ENCODE measurements at places on chromosomes 12 and 14.

DNA sequence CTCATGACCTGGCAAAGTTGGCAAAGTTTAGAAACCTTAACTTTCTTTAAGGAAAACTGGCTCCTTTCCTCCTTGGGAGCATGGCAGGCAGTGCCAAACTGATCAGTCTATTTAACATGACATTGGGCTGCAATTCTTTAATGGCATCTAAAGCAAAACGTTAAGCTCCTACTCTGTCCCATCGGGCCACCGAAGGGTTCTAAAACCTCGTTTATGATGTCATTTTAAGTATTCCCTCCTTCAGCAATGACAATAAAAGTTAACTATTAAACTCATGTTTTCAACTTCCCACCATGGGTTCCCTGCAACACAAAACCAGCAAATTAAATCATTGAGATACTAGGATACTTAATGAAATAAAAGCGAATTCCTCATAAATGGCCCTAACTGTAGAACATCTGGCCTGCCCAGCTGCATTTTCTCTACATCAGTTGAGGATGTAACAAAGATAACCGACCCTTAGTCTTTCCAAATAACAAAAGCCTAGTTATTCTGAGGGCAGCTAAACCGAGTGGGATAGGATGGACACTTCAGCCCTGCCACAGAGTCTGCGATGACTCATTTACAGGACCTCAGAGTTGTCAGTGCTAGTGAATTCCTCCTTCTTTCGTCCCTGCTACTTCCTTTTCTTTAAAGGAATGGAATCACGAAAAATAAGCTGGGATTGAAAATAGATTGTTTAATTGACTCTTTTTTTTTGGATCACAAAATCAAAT is 34.5 kb upstream of the RIC8B start:
- DNase-seq: no peak

- no peak for DNase-seq
These were observed 2.7 kb downstream of the HECTD1 start for GRCh38 chr14:31204593-31205534.

DNA sequence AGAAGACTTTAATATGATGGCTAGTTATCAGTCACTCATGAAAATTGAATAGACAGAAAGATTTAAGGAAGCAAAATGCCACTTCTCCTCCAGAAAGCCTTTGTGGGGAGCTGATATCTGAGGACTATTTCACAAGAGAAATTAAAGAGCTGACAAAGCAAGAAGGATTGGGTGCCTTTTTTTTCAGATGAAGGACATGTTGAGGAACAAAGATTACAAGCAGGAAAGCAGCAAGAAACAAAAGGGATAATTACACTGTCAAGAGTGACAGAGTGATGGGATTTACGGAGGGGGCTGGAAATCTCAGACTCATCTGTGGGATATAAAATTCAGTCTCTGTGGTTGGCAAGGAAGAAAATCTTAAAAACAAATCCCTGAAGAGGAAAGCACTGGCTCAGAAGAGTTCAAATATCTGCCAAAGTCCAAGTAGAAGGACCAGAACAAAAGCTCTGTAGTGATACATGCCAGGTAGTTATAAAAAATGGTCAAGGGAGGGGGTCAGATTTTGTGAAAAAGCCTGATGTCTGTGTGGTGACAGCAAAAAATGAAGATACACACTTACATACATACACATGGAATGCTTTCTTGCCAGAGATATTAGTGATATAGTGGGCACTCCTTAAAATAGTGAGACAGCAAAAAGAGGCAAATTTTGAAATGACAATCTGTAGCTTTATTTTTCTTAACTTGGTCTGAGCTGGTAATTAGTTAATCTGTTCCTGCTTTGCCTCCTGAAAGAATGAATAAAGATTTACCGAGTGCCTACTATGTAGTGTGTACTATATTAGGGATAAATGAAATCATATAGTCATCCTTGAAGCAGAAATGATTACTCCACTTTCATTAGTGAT is 62.9 kb downstream of the EPS8 start:
- no peak for DNase-seq

- no peak for DNase-seq
These were observed 44.7 kb upstream of the SINHCAF start for GRCh38 chr12:31370531-31371255.

DNA sequence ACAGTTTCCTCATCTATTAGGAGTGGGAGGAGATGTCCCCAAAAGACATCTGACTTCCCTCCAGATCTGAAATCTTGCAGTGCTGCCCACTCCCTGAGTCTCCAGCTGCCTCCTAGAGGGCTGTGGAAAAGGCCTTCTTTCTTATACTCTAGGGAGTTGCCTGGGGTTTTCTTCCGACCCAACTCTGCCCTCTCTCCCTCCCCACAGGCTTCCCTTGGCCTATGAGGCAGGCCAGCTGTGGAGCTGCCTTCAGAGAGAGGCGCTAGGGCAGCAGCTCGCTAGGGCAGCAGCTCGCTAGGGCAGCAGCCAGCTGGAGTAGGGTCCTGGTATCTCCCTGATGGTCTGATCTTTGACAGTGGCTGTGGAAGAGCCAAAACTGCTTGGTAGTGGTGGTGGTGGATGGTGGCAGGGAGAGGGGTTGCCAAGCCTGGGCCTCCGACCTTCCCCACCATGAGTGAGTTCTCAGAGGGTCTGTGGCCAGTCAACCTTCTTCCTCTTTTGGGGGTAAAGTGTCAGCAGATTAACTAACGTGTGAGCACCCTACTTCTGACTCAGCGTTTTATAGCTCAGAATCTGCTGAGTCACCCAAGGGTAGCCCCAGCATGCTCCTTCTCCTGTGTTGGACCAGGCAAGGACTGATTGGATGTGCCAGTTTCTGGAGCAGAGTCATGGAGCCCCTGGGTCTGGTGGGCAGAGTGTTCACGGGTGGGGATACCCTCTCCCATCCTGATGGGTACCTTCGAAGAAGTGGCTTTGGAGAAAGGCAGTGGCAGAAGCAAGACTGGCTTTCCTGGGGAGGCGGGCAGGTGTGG is 2.3 kb downstream of the SLC48A1 start:
- no peak for DNase-seq

DNA sequence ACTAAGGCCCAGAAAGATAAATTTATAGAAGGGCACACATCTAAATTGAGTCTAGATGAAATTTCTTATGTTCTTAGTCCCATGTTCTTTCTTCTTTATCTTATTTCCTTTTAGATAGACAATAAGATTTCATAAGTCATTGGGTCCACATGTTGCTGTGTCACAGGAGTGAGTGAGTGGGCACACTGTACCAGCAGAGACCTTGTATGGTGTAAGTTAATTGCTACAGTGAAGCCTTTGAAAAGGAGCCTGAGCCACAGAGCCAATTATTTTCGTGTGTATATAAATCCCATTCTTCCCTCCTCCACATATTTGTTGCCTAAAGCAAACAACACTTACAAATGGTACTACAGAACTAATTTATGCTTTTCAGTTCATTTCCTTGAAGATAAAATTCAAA is 79.1 kb downstream of the GRIP1 start:
- DNase-seq: no peak

DNA sequence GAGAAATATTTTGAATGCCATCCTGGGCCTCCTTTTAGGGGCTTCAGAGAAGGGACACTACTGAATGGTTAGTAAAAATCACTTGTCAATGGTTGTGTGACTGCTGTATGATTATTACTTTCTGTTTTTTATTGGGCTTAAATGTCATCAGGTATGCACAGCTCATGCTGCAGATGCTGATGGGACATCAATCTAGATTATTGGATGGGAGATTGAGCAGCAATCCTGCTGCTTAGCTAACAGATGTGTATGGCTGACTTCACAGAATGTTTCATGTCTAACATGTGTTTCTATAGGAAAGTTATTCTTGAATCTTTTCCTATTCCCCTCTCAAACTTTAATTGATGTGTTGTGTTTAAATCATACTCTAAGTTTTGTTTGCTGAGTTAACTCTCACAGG is 166.8 kb downstream of the RMST start:
- DNase-seq: no peak

- no peak for DNase-seq
These were observed 27.9 kb downstream of the KCNMB4 start for GRCh38 chr12:70393787-70394499.

DNA sequence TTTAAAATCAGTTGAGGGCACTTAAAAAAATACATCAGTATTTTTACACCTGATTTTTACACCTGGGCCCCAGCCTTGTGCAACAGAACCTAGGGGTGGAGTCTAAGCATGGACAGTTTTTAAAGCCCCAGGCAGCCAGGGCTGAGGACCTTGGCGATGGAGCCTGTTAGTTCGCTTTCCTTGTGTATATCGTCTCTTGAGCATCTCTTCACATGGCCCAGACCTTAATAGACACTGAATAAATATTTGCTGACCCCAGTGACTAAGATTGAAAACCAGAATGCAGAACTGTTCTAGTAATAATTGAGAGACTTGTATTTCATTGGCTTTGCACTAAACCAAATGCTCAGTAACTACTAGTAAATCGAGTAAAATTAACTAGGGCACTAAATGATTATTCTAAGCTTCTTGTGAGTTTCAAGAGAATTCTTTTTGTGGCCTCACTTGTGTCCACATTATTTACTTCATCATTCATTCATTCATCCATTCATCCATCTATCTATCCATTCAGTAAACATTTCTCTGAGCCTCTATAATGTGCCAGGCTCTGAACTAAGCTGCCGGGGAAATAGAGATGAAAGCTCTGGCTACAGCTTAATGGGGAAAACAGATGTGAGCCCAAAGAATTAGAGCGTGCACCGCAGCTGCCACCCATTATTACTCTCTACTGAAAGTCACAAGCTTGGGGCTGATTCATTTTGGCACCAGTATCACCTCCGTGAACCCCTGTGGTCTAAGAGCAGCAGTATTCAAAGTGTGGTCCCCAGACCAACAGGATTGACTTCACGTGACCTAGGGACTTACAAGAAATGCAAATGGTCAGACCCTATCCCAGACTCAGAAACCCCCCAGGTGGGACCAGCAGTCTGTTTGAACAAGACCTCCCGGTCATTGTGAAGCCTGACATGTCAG is 30.7 kb upstream of the BCL7A start:
- no peak for DNase-seq

DNA sequence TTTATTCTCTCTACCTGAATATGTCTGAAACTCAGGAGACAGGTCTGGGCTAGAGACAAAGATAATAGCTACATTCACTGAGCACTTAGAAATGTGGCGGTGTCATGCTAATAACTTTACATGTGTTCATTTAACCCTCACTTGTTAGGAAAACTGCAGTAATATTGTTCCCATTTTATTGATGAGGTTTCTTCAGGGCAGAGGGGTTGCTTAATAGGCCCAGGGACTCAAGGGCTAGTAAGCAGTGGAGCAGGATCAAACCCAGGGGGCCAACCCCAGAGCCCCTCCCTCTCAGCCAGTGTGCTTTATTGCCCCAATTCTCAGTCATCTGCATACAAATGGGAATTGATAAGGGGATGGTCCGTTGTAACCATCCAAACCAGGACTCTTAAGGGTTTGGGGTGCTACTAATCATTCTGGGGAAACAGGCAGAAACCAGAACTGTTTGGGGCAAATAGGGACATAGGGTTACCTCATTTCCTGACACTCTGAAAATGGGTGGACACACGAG is 142.8 kb upstream of the AMIGO2 start:
- DNase-seq: no peak

DNA sequence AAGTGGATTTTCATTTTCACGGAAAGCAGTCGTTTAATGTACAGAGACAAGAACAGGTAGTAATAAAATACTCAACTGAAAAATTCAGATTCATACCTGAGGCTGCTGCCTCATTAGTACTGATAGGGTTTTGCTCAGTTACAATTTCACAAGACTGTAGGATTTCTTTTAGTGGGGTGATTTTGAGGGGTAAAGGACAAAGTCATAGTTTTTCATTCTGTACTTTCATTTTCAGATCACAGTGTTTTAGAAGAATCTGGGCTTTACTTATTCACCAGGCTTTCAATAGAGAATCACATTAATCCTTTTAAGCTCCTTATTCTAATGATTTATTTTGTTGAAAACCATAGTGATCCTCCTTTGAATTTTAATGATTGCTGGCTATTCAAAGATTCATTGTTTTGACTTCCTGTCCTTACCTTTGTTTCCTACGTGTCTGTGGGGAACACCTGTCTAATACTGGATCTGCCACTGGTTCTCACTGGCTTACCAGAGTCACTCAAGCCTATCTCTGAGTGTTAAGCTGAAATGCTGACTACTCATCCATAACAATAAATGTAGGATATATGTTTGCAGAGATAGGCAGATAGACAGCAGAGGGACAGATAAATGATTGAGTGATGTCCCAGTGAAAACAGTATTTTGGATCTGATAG is 243.8 kb upstream of the NPAS3 start:
- DNase-seq: no peak

GRCh38 chr14:103204852-103205540 is 81.7 kb downstream of the TNFAIP2 start:
- no peak for DNase-seq

- no peak for DNase-seq
These were observed 22.0 kb upstream of the HSP90B1 start for GRCh38 chr12:103908246-103908541.

- DNase-seq: no peak
These were observed 843.2 kb downstream of the GALC start for GRCh38 chr14:87149583-87150354.

DNA sequence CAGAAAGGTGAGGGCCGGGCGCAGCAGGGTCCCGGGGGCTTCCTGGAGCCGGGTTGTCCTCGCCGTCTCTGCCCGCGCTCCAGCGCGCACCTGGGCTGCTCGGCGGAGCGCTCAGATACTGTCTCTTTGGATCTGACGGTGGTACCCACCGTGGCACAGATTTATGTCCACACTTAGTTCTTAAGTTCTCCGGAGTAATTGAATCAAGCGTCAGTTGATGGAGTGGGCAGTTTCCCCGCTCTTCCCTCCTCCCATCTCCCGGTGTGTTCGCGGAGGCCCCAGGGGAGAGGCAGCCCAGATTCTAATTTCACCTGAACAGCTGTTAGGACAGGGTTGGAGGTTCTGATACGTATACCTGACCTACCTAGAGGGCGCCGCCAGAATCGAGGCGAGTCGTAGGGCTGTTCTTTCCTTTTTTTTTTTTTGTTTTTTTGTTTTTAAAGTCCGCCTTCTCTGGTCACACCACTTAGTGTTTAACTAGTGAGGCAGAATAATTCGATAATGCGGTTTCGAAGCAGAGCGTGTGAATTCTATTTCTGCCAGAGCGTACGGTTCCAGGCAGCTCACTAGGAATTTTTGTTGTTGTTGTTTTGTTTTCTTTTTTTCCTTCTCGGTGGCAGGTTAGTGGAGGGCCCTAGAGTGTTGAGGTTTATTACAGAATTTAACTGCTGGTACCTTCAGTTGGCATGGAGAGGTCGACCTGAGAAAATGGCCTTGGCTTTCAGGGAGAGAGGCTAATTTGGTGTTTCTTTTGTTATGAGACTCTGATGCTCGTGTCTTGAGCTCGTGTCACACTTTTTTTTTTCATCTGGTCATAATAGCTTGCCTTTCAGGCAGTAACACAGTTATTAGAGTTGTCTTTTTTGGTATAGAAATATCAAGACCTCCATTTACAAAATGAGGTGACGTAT is 22.3 kb upstream of the GNS start:
- DNase-seq: no peak
